ENCODE measurements at places on chromosomes 12 and 14. TPM values are rescaled to one million over a fixed set of nuclear protein-coding genes. Genes with fewer than 3 reads are reported as not detected.

DNA sequence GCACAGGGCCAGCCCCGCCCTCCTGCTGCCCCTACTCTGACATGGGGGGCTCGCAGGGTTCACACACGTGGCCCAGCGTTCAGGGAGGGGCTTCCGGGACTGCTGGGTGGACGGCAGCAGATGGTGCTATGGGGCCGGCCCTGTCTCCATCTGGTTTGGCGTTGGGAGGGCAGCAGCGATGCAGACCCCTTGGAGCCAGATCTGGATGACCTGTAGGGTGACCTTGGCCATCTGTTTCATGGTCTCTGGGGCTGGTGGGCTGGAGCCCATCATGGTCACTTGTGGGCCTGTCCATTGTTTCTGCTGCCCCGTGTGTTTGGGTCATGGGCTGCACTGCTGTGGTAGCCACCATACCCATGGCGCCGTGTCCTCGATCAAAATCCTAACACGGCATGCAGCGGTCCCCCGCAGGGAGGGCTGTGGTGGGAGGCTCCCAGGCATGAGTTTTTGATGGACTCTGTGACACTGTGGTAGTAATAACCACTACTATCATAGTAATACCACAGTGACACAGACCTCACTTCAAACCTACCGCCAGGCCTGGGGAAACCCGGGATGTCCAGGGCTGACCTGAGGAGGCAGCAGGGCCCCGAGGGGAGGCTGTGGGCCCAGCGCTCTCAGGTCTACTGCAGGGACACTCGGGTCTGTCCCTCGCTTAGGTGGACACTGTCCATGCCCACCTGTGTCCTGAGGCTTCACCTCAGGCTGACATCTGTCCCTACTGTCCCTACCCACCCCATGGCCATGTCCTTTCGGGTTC lies 359.4 kb downstream of the TMEM121 start:
- H3K4me1 ChIP-seq: no peaks in the 10 kb centered on the region
- no peak overlapping the region for H3K4me3 ChIP-seq
- peak overlapping the region; percentile 42 for H3K27ac ChIP-seq

YY1 gene
- total RNA-seq: 53.7 TPM

GRCh38 chr12:49294804-49295081 lies 204 bp upstream of the PRPH start:
- no peak overlapping the region for H3K27ac ChIP-seq
- no peak for DNase-seq
- peaks cover 67% of the 10 kb centered on the region for H3K27me3 ChIP-seq
- no peak overlapping the region for H3K4me3 ChIP-seq

- no peak for DNase-seq
- H3K36me3 ChIP-seq: no peaks in the 10 kb centered on the region
- H3K27me3 ChIP-seq: peaks cover 5% of the 10 kb centered on the region
- no peaks in the 10 kb centered on the region for H3K4me1 ChIP-seq
Observed at GRCh38 chr14:99035268-99035667, 236.7 kb downstream of the BCL11B start.

- no peak for DNase-seq
- no peaks in the 10 kb centered on the region for H3K27me3 ChIP-seq
- H3K36me3 ChIP-seq: peaks cover 28% of the 10 kb centered on the region
- peak overlapping the region; percentile 88 for H3K27ac ChIP-seq
Observed at GRCh38 chr14:63542231-63542999, 762 bp downstream of the PPP2R5E start.

SLC6A13 gene
- not detected for total RNA-seq

GRCh38 chr14:81751198-81751597 lies 217.5 kb upstream of the SEL1L start:
- H3K27me3 ChIP-seq: no peaks in the 10 kb centered on the region
- H3K4me3 ChIP-seq: no peak overlapping the region
- no peaks in the 10 kb centered on the region for H3K4me1 ChIP-seq
- no peak overlapping the region for H3K27ac ChIP-seq
- no peak for DNase-seq
